ENCODE measurements at places on chromosomes 4 and X.

- DNase-seq: no peak
Observed at GRCh38 chr4:91147067-91147466, 1019.9 kb downstream of the CCSER1 start.

- no peak for DNase-seq
Observed at GRCh38 chr4:88070031-88070430, 62.6 kb downstream of the PKD2 start.

- DNase-seq: no peak
Observed at GRCh38 chr4:1060621-1061020, 49.2 kb downstream of the FGFRL1 start.

DNA sequence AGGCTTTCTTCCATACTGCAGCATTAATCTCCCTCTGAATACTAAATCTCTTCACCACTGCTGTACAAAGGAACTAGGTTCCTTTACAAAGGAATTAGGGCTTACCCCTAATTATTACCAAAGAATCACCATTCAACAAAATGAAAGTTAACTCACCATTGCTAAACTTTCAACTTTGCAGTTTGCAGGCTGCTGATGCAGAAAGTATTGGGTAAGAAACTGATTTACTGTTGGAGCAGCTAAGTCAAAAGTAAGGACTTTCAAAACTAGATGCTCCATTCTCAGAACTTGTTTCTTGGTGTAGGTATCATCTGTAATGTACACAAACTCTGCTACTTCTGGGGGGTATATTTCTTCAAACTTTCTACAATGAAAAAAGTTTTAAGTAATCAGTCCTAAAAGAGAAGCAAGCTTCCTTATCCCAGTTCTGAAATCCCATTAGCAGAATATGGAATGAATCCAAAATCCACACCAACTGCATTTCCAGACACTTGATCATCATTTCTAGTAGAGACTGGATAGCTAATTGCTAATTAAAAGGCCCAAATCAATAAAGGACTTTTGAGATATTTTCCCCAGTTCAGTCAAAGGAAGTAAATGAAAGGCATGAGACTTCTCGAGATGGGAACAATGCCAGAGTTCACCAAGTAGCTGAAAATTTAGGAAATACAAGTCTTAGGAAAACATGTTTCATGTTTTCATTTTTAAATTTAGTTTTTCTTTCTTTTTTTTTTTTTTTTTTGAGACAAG, 4.3 kb downstream of the CCNA2 start:
- DNase-seq: no peak

DNA sequence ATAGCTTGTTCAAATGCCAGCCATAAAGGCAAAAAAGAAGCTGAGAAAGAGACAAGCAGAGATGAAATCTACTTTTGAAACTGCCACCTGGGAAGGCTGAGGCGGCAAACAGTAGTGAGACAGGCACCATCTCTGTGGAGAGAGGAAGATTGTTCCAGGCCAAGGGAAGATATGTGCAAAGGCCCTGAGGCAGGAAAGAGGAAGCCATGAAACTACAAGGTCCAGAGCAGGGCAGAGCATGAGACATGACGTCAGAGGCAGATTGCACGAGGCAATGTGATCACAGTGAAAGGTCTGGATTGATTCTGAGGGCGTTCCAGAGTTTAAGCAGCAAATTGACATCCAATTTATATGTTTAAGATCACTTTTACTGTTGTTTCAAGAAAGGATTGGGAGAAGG, 226.1 kb downstream of the QDPR start:
- no peak for DNase-seq

DNA sequence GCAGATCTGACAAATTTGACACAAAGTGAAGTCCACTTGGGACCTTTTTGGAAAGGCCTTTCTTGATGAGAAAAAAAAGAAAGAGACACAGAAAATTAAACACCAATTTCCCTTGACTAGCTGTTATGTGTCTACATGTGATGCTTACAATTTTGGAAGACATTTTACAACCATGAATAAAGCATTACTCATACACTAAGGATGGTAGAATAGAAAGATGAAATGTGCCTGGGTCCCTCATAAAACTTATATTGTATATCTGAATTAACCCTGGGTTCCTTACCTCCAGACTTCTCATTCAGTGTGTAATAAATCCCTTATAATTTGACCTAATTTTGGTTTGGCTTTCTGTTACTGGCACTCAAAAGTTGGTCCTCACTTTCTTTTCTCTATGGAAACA, 16.5 kb upstream of the GRIA3 start:
- DNase-seq: no peak

DNA sequence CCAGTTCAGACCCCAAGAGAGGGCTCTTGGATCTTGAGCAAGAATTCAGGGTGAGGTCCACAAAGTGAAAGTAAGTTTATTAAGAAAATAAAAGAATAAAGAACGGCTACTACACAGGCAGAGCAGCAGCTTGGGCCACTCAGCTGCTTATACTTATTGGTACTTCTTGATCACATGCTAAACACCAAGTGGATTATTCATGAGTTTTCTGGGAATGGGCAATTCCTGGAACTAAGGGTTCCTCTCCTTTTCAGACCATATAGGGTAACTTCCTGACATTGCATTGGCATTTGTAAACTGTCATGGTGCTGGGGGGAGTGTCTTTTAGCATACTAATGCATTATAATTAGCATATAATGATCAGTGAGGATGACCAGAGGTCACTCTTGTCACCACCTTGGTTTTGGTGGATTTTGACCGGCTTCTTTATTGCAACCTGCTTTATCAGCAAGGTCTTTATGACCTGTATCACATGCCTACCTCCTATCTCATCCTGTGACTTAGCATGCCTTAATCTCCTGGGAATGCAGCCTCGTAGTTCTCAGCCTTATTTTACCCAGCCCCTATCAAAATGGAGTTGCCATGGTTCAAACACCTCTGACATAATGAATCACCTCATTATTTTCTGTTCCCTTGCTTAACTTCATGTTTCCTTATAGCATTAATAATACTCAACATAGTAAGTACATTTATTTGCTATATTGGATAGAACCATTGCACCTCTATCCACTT, 476.3 kb downstream of the DTHD1 start:
- no peak for DNase-seq

- DNase-seq: no peak
Observed at GRCh38 chr4:105622269-105622668, 69.8 kb downstream of the ARHGEF38 start.

Measured in AG04450 (cell line).